ENCODE measurements at places on chromosomes 16 and 17.
A peak's percentile ranks its signal among the peaks of the same experiment; 100 is the strongest.

DNA sequence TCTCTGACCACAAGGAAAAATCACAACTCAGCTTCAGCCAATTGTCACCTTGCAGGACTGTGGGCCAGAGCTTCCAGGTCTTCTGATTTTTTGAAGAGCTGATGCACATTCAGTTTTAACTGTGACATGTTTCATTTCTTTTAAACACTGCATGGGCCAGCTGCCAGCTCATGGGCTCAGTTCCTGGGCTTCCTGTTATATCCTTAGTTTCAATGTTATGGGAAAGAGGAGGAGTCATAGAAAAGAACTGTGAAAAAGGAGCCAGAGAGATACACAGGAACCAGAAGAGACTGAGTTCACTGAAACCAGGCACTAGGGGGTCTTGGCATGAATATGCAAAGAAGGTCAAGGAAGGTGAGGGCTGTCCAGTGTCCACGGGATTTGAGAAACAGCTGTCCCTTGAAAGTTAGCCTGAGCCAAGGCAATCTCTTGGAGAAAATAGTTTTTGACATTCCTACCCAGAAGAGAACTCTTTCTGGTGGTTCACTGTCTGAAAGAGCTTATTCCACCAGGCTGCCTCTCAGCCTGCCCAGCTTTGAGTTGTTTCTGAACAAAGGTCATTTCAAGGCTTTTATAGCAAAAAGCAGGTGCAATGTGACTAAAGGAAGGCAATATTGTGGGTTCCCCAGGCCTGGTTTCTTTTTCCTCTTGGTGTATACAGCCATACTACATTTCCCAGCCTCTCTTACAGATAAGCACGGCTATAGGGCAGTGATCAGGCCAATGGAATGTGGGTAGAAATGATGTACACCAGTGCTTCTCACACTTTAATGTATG, 10.5 kb downstream of the PDILT start:
- DNase-seq: no peak

GRCh38 chr17:47812146-47812920, 9.3 kb downstream of the OSBPL7 start:
- no peak for DNase-seq

DNA sequence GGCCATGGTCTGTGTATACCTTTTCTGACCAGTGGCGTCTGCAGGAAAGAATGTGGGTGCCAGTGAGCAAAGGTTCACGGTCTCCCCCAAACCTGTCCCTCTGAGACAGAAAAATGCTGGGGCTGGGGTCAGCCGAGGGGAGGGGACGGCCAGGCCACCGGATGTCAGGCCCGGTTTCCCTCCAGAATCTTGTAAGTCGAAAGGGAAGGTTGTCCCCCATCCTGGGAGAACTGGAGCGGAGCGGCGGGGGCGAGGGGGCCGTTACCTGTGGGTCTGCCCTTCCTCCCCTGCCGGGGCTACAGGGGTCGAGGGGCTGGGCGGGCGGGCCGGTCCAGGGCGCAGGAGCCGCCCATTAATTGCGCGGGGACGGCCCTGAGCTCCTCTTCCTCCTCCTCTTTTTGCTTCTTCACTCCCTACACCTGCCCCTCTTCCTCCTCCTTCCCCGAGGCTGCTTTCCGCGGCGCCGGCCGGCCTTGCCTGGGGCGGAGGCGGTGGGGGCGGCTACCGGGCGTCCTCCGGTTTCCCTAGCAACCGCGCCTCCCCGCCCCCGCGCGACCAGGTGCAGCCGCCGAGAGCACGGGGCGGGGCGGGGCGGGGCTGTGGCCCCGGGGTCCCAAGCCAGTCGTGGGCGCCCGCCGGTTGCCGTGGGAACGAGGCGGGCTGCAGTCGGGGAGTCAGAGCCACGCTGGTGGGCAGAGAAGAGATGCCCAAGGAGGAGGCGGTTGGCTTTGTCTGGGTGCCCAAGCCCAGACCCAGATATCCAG, at the start of gene MARCHF10:
MARCHF10 (minus strand) TSS at position 503 of the 764 bp plus-strand sequence. CDS start 6,579 bp downstream, outside the sequence.
- DNase-seq: peak; percentile 2

DNA sequence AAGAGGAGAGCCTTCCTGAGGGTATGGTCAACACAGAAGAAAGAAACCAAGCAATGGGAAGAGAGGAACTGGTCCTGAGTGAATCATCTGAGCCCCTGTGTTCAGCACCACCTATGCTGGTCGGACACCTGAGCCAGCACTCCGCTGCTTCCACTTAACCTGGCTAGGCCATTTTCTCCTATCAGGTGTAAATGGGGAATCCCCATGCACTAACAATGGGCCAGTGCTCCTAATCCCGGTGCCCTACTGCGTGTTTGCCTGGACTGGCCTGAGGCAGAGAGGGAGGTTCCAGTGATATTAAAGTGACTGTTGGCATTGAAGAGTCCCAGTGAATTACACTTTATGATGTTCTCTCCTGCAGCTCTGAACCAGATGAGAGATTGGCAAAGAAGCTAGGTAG, 34.4 kb upstream of the XYLT2 start:
- no peak for DNase-seq

GRCh38 chr16:28491230-28491969, 474 bp downstream of the CLN3 start:
- no peak for DNase-seq

DNA sequence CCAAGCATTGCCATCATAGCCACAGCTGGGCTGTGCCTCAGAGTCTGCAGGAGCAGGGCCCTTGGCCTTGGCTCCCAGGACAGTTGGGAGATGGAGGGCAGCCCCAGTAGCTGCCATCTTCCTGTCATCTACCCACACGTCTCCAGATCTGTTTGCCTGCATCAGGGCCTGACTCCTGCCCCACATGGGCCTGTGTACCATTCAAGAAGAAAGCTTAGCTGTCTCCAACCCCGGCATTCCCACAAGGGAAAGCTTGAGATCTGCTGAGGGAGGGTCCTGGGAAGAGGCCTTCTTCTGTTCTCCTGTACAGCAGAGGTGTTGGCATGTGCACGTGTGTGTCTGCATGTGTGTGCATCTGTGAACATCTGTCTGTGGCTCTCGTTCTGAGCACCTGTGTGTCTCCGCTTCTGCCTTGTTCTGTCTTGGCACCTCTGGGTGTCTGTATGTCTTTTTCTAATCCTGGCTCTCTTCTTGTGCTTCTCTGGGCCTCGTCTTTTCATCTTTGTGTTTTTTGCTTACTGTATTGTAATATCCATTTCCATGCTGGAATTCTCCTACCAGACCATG, 122.2 kb downstream of the MRM1 start:
- no peak for DNase-seq

DNA sequence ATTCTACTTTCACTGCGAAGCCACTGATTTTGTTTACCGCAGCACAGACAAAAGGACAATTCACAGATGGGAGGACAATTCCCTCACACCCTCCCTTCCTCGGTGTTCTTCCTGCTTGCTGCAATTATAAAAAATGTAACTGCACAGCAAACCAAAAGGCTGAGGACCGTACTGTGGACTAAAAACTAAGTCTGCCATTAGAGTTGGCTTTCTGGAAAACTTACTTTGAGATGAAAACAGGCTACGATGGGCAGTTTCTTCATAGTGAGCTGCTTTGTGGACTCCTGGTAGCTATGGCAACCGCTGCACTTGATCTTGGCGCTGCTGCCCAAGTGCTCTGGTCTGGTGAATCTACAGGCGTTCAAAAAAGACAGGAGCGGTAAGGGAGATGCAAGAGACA, 35.2 kb downstream of the USP22 start:
- DNase-seq: no peak

DNA sequence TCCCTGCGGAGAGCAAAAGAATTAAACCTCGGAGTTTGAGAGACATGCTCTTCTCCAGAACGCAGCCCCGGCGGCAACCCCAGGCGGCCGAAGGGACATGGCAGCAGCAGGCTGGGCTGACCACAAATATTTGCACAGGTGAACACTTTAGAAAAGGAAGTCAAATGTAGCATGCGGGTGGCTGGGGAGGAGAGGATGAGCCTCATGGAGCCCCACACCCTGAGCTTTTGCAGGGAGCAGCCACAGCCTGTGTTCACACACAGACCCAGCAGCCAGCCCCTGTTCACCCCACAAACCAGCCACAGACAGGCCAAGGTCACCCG, 17.8 kb downstream of the HS3ST6 start:
- DNase-seq: no peak

- no peak for DNase-seq
Observed at GRCh38 chr17:68498479-68499326, 13.5 kb upstream of the PRKAR1A start.

GRCh38 chr16:79328402-79329165, 272.0 kb downstream of the MAF start:
- DNase-seq: no peak

DNA sequence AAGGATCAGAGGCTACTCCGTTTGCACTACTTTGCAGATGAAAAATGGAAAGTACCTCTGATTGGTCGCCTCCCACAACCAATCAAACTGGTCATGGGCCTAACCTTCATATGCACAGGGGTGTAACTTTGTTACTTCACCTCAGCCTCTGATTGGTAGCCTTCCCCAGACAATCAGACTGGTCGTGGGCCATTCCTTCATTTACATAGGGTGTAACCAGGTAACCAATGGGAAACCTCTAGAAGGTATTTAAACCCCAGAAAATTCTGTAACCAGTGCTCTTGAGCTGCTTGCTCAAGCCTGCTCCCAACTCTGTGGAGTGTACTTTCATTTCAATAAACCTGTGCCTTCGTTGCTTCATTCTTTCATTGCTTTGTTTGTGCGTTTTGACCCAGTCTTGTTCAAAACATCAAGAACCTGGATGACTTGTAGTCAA, 39.2 kb upstream of the USP22 start:
- no peak for DNase-seq

GRCh38 chr16:77304877-77305276, 105.7 kb downstream of the SYCE1L start:
- no peak for DNase-seq

DNA sequence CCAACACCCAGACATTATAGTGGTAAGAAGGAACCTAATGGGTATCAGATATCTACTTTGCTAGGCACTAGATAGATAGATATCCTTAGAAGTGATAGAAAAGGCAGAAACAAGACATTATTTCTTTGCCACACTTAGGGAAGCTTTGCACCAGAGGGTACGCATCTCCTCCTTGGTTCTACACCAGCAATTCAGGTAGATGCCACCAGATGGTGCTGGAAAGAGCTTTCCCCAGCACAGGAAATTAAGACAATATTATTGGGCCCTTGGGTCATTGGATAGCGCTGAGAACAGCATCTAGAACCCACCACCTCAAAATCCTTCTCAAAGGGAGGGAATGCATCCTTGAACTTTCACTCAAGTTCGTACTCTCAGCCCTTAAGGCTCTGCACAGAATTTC, 173.8 kb upstream of the CCL2 start:
- no peak for DNase-seq

GRCh38 chr16:57118461-57119084, 26.2 kb downstream of the CPNE2 start:
- no peak for DNase-seq

DNA sequence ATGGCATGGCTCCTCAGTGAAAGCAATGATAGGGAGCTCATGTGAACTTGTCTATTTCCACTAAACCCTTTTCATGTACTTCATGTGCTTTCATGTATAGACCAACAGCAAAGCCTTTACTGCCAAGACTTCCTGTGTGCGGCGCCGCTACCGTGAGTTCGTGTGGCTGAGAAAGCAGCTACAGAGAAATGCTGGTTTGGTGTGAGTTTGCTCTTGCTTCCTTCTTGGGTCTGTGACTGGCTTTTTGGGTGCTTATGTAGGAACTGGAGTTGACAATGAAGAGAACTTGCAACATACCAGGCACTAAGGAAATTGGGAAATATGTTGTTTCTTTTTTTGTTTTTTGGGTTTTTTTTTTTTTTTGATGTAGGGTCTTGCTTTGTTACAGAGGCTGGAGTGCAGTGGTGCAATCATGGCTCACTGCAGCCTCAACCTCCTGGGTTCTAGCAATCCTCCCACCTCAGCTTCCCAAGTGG, 5.7 kb downstream of the SNX11 start:
- peak; percentile 35 for DNase-seq

- no peak for DNase-seq
Observed at GRCh38 chr17:49564638-49565037, 11.0 kb upstream of the NXPH3 start.

DNA sequence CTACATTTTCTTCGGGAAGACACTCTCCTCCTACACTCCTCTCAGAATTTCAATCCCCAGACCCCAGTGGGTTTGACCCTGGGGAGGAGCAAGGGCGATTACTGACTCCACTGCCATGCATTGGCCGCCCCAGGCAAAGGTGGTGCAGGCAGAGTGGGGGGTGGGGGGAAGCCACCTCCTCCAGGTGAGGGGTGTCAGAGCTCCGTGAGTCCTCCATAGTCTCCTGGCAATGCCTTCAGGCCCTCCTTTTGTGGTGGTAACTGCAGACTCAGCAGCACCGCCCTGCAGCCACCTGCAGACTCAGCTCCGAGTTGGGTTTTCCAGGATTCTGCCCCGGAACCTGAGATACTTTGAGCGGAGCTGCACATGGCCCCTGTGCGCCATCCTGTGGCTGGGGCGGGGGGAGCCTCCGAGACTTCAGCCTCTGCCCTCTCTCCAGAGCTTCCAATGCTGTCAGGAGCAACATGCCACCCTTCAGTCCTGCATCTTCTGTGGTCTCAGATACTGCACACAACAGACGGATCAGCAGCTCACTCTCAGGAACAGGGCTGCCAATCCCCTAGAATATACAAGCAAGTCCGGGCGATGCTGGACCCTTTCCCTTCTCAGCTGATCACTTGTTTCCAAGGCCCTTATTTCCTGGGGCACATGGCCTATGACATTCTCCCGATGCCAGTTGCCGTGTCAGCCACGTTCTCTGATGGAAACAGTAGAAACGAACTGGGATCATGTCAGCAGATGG, 2.4 kb upstream of the SLC47A2 start:
- DNase-seq: no peak

DNA sequence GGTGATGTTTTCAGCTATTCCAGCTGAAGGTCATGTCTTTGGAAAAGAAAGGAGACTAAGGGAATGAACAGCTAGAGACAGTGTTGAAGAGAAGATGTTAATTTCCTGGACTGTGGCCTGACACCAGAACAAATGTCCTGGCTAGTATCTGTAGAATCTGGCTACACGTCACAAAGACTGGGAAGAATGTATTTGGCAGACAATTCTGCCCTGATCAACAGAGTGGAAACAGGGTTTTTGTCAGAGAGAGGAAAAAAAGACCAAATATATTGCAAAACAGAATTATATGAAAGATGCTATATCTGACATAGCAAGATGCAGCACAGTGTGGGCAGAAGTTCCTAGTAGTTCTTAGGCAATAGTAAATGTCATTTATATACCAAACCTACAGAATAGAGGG, 17.0 kb upstream of the ANKFN1 start:
- DNase-seq: no peak

- peak; percentile 64 for DNase-seq
Observed at GRCh38 chr16:49463529-49463928, 89.9 kb downstream of the C16orf78 start.

- no peak for DNase-seq
Observed at GRCh38 chr17:82838386-82839063, 1.3 kb downstream of the ZNF750 start.

GRCh38 chr16:80466024-80466987, 74.5 kb upstream of the DYNLRB2 start:
- DNase-seq: peak; percentile 67

GRCh38 chr16:49980166-49980565, 44.9 kb upstream of the CNEP1R1 start:
- no peak for DNase-seq

GRCh38 chr16:23842137-23842600, 6.4 kb downstream of the PRKCB start:
- peak; percentile 62 for DNase-seq
